ENCODE measurements at places on chromosomes 7 and 10.

DNA sequence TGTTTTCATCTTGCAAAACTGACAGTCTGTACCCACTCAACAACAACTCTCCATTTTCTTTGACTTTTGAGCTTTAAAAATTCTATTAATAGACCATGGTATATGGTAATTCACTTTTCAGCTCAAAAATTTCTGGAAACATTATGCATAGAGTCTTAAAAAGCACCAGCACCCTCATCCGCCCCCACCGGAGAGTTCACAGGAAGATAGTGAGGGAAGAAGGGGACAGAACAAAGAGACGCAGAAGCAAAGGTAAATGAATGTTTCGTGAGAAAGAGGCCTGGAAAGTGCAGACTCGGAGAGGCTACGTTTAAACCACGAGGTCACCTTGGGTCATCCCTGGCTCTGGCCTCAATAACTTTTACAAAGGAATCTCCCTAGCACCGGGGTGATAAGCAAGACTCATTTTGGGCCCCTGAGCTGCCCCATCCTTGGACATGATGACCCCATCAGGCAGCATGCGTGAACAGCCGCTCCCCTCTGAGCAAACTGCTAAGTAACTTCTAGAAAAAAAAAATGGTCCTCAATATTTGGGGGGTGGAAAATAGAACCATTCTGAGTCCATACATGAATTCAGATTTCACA lies 96.3 kb downstream of the CPXM2 start:
- DNase-seq: no peak

- no peak for DNase-seq
Observed at GRCh38 chr7:88462799-88463198, 156.1 kb upstream of the STEAP4 start.

GRCh38 chr7:11300241-11300640 lies 326.6 kb downstream of the PHF14 start:
- DNase-seq: no peak

DNA sequence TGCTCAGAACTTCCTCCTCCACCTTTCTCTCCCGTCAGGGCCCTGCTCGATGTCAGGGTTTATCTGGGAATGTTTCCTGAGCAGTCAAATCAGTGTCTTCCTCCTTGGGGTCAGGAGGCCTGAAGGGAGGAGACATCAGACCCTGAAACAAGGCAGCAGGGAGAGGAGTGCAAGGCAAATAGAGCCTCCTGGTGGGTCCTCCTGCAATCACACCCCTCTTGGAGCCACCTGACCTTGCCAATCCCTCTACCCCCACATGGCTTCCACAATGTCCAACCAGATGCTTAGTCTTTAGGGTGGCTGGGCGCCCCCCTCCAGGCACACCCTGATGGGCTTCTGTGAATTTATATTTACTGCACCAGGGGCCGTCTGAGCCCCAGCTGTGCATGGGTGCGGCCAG lies 12.2 kb downstream of the GPR26 start:
- no peak for DNase-seq

- DNase-seq: no peak
Observed at GRCh38 chr10:26407406-26407969, 30.7 kb upstream of the APBB1IP start.

DNA sequence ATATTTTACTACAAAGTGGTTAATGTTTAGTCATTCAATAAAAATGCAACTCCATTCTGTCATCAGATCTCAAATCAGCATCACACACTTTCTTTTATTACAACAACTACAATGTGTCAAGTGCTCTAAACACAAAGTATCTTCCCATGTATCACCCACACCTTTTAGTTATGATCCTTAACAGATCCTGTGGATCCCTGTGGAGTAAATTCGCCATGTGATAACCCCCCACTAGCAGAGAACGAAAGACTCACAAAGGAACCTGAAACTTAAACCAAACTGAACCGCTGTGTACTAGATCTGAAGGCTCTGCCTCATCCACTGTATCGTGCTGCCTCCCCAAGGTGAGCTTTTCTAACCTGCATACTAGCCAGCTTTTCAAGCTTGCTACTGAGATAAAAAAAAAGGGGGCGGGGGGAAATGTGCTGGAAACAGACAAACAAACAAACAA lies 1.7 kb downstream of the DPY19L1 start:
- peak; percentile 61 for DNase-seq

DNA sequence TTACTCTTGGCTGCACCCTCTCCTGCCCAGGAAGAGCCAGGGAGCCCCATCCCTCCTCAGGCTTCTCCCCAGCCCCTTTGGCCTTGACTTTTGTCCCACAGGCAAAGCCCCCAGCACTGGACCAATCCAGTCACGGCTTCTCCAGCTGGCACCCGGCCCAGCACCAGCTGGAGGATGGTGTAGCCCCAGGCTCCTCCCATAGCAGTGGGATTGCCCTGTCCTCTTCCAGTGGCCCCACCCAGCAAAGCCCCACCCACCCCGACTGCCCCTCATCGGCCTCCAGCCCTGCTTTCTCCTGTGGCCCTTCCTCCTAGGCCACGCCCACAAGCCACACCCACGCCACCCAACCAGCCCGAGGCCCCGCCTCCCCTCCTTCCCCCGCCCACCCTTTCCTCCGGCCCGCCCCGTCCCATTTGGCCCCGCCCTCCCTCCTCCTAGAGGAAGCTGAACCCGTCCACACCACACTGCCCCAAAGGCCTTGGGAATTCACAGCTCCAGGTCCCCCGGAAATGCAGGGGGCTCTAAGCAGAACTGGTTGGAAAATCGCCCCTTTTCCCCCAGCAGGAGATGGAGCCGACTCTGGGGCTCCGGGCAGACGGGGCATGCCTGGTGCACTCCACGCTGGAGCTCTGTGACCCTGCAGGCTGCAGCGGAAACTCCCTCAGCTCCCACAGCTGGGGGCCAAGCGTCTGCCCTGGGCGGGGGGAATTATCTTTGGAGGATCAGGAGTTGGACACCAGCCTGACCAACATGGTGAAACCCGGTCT lies 25.2 kb downstream of the GET4 start:
- peak; percentile 39 for DNase-seq

All from activated CD4-positive, alpha-beta T cell treated with anti-CD3 and anti-CD28 coated beads, Interleukin-2, amount 10 ng/mL, durations not matched to agents 7 days and 5 days (primary cell).